ENCODE measurements at places on chromosomes 1 and 21.

GRCh38 chr1:224589006-224589405 is 27.1 kb upstream of the CNIH3 start:
- no peak for DNase-seq

- DNase-seq, result no peak
These were observed 11.5 kb downstream of the PFKFB2 start for GRCh38 chr1:207064561-207064960.

DNA sequence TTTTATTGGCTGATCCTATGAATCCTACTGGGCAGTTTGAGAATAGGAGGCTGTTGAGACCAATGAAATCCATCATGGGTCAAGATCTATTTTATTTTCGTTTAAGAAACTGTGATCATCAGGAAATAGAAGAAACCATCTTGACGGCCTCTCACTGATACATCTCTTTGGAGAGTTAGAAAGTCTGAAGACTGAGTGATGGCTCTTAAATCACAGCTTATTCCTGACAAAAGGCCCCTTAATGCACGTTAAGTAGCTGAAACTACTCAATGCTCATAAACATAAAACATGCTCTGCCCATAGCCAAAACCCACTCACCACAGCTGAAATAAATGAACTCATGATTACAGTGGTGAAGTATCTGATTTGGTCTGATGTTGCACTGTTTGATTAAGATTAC is 784.5 kb upstream of the NEGR1 start:
- no peak for DNase-seq

- DNase-seq, result no peak
These were observed at the start of gene HSPB7 for GRCh38 chr1:16017461-16018303. TSS of gene HSPB7 (minus strand) at chr1:16018043. CDS start at chr1:16017963, 80 bp downstream.

DNA sequence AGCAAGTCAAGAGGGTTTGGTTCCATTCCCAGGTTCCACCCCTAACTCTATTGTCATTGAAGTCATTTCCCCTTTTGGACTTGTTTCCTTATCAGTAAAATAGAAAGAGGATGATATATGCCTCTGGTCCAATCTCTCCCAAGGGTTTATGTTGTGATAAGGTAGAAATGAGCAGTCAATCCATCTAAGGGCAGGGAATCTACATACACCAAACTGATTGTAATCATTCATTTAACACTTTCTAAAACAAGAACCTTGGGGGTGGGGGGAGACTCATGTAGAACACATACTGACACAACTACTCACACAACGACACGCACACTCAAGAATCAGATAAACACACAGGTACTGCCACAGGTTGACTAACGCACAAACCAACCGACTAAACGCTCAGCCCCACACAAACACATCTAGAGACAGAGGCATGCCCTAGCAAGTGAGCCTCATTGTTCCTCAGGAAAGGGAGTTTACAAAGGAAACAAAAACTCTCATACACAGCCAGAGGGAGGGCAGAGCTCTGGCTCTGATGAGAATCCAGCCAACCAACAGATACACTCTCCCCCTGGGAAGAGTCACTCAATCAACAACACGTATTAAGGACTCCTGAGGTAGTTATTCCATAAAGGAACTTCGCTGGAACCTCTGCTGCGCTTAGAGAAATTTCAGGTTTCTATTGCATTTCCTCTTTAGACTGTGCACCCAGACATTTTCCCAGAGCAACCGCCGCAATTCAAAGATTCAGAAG is 1.0 kb downstream of the F11R start:
- no peak for DNase-seq

DNA sequence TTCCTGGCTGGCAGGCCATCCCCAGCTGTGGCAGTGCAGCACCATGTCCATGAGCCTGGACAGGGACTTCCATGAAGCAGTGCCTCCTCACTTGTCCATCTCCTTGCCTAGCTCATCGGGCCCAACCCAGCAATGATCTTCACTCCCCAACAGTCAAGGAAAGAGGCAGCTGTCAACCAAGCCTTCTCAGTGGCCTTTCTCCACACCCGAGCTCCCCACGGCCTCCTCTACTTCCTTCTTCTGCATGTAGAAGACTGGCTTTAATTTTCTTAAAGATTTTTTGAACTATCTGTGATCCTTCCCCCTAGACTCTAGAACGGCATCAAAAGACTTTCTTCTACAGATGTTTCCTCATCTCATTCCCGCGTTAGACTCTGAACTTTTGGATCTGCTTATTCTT is 65.5 kb upstream of the COA6 start:
- no peak for DNase-seq

GRCh38 chr21:38503583-38503982 is 5.3 kb upstream of the ERG start:
- no peak for DNase-seq

GRCh38 chr1:104991702-104992101 is 1242.0 kb downstream of the AMY1C start:
- DNase-seq, result no peak

- no peak for DNase-seq
These were observed at the start of gene MAP3K6 for GRCh38 chr1:27366411-27367159. TSS of gene MAP3K6 (minus strand) at chr1:27366961. CDS start at chr1:27366597, 364 bp downstream.

DNA sequence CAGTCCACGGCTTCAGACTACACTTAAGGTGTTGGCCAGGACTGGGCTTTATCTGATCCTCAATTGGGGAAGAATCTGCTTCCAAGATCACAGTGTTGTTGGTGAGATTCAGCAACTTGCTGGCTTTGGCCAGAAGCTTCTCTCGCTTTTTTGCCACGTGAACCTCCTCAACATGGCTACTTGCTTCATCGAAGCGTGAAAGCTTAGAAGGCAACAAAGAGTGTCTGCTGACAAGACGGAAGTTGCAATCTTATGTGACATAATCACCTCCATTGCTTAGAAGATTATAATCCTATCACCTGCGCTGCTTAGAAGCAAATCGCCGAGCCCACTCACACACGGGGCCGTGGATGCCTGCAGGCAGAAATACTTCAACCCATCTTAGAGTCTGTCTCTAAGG is 10.4 kb upstream of the ITPKB start:
- no peak for DNase-seq

DNA sequence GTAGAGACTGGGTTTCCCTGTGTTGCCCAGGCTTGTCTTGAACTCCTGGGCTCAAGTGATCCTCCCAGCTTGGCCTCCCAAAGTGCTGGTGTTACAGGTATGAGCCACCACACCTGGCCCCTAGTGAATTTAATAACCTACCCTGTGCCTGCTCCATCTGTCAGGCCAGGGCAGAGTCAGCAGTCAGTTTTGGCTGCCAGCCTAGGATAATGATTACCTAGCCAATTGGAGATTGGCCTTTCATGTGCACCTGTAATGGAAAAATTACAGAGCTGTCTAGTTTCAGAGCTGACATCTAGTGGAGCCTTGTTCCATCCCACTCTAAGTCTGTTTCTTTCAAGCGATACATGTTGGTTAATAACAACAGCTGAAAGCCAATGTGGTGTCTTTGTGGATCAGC is 92.0 kb downstream of the DIRAS3 start:
- no peak for DNase-seq

- DNase-seq, result no peak
These were observed 183.2 kb downstream of the KIF26B start for GRCh38 chr1:245337829-245338484.

All from activated T-helper 1 cell treated with anti-CD3 and anti-CD28 coated beads, Interleukin-2, amount 50 U/mL, for 16 hours (primary cell).